ENCODE measurements at places on chromosomes 3 and 15.

DNA sequence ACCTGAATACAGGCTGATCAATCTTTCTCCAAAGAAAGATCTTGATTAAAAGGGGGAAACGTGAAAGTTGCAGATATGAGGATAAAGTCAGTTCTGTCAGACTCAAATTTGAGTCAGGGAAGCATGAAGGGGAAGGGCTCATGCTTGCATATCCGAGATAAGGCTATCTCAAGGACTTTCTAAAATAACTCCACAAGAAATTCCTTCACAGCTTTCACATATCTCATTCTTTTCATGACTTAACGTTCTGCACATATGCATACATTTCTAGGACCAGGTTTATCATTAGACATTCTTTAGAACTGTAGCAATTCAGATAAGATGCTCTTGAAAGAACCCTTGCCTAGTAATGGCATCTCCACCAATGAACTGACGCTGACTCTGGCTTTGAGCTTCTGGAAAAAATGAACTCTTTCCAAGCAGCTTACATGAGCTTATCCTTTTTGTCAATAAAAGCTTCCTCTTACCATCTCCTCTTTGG, 15.9 kb downstream of the SH3GL3 start:
- no peak for DNase-seq

GRCh38 chr3:55818485-55818884, 331.4 kb upstream of the WNT5A start:
- DNase-seq, result peak; percentile 17

DNA sequence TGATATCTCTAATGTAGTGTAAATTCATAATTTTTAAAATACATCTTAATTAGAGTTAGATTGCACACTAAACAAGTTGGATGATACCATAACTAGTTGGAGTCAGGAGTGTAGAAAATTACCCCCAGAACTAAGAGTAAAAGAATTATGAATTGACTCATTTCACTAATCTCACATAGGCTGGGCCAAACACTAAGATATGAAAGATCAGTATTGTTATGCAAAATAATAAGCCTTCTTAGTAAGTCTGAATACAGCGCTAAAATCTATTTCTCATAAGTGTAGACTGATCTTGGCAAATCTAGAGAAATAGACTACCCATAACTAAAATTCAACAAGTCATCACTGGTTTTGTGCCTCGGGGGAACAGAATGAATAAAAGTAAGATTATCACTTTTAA, 979.0 kb downstream of the ROBO1 start:
- DNase-seq, result no peak

- DNase-seq, result no peak
Measured at GRCh38 chr3:146921693-146922092, 316.5 kb upstream of the PLSCR5 start.

DNA sequence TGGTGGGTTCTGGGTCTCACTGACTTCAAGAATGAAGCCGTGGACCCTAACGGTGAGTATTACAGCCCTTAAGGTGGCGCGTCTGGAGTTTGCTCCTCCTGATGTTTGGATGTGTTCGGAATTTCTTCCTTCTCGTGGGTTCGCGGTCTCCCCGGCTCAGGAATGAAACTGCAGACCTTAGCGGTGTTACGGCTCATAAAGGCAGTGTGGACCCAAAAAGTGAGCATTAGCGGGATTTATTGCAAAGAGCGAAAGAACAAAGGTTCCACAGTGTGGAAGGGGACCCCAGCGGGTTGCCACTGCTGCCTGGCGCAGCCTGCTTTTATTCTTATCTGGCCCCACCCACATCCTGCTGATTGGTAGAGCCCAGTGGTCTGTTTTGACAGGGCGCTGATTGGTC, 420.5 kb upstream of the BCHE start:
- no peak for DNase-seq

DNA sequence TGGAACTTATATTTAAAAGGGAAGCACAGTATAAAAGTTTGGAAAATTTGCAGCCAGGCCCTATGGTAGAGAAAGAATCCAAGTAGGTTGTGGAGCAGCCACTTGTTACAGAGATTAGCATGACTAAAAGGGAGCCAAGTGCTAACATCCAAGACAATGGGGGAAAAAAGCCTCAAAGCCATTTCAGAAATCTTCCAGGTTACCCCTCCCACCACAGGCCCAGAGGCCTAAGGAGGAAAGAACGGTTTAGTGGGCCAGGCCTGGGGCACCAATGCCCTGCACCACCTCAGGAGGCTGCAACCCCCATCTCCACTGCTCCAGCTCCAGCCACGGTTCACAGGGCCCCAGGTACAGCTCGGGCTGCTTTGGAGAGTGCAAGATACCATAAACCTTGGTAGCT, 69.9 kb downstream of the IGF2BP2 start:
- no peak for DNase-seq

DNA sequence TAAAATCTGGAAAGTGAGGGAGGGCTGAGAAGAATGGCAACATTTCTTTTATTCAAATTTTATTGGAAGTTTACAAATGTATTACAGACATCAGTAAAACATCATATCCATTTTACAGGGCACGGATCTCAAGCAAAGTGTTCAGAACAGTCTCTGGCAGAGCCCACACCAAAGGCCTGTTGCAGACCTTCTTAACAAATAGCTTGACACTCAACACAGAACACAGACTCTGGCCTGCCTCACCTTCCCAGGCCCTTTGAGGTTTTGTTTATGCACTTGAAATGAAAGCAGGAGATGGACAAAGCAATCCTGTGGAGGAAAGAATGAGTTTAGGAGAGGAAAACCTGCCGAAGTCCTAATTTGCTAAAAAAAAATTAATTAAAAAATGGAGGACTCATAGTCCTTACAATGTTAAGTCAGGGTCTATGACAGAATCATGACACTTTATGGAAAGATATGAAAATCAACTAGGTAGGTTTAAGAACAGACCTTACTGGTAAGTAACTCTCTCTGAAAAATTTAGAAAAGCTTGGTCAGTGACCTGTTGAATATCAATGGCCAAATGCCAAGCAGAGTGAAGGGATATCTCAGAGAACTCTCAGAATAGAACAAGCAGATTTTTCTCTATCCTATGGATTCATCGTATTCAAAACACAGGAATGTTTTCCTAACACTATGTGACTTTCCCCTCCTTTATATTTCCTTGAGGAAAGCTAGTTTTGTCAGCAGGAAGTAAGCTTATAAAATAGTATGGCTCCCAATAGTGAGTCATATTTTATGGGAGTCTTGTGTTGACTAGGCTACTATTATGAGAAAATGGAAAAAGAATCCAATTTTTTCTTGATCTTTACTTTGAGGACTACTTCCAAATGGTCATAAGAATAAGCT, 70.8 kb upstream of the PSMD6 start:
- peak; percentile 36 for DNase-seq

DNA sequence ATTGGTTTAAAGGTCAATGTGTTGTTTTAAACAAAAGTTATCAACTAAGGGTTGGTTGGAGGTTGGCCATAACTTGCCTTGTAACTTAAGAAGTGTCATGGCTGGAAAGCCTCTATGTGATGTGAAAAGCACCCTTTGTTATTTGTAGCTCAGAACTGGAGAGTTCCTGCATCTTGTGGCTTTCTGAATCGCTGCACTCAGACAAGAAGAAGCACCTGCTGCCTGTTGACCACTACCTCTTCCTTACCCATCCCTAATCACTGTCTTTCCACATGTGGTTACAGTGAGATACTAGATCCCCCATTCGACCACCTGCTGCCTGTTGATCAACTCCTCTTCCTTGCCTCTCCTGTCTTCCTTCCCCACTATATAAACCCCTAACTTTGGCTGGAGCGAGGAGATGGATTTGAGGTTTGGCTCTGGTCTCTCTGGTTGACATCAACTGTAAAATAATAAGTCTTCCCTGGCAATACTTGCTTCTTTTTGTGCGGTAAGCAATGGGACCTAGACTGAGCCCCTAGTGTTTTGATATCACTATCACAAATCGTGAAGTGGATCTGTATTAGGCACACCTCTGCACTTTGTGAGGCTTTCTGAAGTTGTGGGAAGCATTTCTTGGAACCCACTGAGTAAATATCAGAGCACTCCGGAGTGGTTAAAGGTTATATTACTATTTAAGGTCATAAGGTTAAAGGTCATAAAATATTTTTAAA, 13.8 kb downstream of the RPL39L start:
- DNase-seq, result no peak

DNA sequence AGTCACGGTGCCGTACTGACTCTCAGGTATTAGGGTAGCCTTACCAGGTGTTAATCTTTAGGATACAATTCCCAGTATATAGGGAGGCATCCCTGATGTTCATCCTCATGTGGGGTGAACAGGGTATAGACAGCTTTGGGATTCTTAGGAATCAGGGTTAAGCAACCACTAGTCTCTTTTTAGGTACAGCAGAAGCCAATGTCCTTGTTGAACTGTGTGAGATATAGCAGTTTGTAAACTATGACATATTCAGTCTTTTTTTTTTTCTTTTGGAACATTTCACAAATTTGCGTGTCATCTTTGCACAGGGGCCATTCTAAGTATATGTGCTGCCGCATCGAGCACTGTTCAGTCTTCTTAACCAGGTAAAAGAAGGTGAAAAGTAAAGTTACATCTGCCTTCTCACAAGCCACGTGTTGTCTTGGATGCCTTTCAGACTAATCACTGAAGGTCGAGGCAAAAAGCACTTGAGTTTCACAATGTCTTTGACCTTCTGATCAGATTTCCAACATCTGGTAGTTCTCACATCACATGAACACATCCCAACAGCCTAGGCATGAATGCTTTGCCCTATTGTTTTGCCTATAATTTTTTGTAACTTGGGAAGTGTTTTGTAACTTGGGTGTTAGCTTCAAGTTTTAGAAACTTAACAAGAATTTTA, 17.2 kb downstream of the TSEN2 start:
- peak; percentile 7 for DNase-seq

GRCh38 chr15:101359365-101359947, 64.4 kb upstream of the SNRPA1 start:
- peak; percentile 93 for DNase-seq

DNA sequence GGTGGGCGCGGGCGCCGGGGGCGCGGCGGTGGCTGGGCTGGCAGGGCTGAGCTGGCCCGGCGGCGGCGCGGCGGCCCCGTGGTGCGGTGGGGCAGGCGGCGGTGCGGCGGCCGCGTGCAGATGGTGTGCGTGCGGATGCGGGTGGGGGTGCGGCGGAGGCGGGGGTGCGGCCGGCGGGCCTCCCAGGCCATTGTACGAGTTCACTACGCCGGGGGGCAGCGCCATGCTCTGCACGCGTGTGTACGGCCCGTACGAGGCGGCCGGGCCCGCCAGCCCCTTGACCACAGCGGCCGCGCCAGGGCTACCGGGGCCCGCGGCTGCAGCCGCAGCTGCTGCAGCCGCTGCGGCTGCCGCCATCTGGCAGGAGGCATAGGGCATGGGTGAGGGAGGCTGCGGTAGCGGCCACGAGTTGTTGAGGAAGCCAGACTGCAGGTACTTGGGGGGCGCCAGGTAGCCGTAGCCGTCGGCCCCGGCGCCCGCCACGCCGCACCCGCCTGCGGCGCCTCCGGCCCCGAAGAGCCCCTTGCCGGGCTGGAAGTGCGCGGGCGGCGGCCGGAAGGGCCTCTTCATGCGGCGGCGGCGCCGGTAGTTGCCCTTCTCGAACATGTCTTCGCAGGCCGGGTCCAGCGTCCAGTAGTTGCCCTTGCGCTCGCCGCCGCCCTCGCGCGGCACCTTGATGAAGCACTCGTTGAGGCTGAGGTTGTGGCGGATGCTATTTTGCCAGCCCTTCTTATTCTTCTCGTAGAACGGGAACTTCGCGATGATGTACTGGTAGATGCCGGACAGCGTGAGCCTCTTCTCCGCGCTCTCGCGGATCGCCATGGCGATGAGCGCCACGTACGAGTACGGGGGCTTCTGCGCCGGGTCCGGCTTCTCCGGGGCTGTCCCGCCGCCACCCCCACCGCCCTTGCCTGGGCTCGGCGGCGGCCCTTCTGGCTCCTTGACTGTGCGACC, 951 bp downstream of the FOXL2 start:
- peak; percentile 45 for DNase-seq

DNA sequence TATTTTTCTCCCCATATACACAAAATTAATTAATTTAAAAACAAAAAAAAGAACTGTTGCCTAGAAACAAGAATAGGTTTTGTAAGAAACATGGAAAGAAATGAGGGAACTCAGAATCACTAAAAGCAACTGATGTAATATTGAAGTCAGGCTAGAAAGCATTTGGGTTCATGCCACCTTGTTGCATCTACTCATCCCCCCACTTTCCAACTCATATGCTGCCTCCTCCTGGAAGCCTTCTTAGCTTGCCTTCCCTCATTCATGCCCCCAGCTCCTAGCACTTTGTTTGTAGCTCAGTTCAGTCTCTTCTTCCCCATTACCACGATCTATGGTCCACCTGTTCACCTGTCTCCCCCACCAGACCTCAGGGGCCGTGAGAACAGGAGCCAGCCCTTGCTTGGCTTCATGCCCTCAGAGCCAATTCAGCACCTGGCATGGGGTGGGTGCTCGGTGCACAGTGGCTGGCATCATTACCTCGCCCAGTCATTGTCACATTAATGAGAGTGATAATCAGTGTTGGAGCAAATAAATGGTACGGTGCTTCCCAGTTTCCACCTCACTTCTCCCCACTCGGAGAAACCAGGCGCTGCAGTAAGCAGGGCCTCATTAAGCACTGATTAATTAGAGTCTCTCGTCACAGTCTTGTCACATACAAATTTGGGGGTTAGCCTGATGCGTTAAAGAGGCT, 62.4 kb upstream of the SLC6A1 start:
- no peak for DNase-seq
